Eye (tissue), 1 donor: ENCODE measurements at places on chromosomes 6 and 20.

DNA sequence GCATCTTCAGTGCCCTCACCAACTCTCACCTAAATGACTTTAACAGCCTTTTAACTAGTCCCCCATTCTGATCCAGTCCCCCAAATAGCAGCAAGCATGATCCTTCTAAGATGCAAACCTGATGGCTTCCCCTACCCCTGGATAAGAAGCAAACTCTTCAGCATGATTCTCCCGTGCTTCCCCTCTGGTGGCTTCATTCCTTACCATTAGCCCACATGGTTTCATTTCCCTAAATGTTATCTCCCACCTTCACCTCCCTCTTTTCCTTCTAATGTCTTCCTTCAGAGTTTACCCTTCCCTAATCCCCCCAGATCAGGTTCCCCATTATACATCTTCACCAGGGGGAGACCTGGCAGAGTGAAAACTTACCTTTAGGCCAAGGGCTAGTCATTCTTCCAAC lies 4.0 kb upstream of the RAB5IF start:
- DNase-seq = no peak

- no peak for DNase-seq
Measured at GRCh38 chr20:15711177-15711576, 862.1 kb downstream of the KIF16B start.

DNA sequence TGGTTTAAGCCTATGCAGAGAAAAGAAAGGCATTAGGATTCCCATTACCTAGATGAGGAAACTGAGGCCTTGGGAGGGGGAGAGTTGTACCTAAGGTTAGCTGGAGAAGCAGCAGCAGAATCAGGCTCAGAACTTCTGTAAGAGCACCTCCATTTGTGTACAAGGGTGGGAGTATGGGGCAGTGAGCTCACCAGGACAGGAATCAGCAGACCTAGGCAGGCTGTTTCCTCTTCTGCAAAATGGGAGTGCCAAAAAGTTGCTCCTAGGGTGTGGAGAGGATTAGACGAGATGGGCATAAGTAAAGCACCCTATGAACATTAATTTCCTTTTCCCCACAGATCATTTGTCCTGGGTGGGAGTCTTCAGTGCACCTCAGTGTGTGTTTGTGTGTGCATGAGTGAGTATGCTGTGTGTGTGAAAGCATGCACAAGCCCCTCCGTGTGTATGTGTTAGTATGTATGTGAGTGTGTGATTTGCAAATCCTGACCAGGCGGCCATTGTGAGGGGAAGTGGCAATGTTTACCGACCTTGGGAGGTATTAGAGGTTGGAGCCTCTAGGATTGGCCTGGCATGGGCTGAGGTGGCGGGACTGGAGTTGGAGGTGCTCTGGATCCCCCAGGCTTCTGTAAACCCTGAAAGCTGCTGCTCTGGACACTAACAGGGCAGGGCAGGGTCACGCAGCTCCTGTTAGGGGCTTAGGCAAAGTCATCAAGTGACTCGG lies 78.8 kb downstream of the VEGFA start:
- DNase-seq = no peak

DNA sequence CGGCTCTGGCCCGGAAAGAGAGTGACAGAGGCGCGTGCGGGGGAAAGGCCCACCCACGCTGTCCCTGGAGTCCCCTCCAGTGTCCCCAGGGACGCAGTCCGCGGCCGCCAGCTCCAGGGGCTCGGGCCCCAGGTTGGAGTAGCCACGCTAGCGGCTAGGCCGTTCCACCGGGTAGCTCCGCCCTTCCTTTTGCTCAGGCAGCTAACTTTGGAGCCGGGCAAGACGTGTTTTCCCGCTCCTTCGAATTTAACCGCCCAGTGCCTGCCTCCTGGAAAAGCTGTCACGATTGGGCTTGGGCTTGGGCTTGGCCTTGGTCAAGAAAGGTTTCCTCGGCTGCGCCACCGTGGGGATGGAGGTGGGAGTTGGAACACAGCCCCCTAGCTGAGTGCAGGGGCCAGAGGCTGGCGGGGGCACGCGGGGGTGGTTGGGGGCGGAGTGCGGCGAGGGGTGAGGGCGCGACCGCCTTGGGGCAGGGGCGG lies 4.7 kb downstream of the LINC00237 start:
- DNase-seq = peak; percentile 78

GRCh38 chr20:17655286-17655651 lies 26.8 kb downstream of the RRBP1 start:
- no peak for DNase-seq

GRCh38 chr6:30005482-30005881 lies 55.6 kb upstream of the POLR1H start:
- DNase-seq = no peak

DNA sequence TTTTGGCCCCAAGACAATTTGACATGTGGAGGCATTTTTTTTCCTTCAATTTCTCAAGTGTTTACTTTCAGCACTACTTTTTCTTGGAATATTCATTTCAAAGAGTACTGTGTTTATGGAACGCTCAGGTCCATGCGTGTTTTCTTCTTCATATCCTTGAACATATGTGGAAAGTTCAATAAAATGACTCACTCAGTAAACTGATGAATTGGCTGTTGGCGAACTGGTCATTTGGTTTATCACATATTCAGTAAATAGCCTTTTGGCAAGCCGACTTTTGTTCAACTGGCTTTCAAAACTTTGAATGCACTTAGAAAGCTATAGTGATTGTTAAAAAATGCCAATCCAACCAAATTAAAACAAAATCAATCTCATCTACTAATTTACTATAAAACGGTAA lies 964.6 kb upstream of the SLC35B3 start:
- no peak for DNase-seq

GRCh38 chr6:81754906-81755305 lies 2.4 kb upstream of the TENT5A start:
- no peak for DNase-seq

- DNase-seq = peak; percentile 13
Measured at GRCh38 chr6:9581155-9581554, 833.7 kb downstream of the TFAP2A start.

DNA sequence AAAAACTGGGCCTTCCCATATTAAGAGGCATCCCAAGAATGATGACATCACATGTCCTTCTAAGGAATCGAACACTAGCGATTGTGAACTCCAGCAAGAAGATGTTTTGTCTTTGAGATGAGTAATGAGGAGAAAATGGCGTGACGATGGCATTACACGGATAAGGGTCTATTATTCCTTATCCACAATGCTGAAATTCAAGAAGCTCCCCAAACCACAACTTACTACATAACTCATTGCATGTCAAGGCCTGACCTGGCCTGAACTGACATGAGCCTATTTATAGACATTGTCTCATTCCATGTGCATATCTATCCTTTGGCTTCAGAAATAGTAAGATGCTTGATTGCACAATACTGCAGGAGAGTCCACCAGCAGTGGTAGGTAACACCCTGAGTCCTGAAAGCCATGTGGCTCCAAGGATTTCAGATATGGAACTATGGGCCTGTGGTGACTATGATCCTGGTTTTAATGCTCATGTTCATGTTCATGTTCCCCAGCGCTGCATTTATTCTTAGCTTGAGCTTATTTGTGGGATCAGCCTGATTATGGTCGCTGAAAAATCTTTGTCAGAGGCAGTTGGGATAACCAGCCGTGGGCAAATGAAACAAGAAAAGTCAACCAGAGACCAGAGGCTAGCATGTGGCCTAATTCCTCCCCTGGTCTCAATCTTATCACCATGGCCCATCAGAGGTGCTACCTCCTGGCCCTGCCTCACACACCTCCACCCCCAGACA lies 183.2 kb upstream of the JARID2 start:
- DNase-seq = peak; percentile 34

- peak; percentile 92 for DNase-seq
Measured at GRCh38 chr6:116371120-116371917, 572 bp downstream of the DSE start.

DNA sequence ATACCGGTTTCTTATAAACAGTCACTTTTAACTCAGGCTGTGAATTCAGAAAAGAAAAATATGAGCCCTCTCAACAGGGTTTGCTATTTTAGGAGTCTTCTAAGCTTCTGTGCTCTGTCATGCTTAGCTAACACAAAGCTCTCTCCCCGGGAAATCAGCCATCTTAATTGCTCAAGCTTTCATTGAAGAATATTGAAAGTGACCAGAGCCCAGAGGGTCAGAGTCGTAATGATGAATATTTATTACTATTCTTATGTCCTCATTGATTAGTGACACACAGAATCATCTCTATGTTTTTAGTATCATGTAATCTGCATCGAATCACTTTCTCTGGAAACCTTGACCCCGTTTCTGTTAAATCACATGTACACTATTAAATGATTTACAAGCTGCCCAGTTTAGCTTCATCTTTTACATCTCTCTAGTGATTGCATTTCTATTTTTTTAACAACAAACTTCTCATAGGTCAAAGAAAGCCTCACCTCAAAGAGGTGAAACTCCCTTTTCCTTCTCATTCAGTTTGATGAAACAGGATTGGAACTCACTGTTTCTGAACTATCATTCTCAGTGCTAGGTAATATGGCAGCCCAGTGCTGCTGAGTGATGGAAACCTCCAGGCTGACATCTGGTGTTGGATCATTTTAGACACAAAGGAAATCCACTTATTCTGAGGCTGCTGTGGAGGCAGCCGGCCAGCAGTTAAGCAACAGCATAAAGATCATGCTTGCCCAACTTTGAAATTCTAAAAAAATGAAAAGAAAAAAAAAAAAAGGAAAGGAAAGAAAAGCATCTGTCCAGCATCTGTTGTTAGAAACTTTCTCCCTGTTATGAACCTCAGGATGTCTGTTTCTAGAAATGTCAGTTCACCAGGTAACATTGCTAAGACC lies 96.3 kb downstream of the RFPL4B start:
- DNase-seq = peak; percentile 92

GRCh38 chr6:90401933-90402830 lies 105.5 kb upstream of the BACH2 start:
- no peak for DNase-seq

- DNase-seq = no peak
Measured at GRCh38 chr6:129364037-129364436, 345.9 kb downstream of the ARHGAP18 start.

- DNase-seq = no peak
Measured at GRCh38 chr20:33676121-33676520, 1.9 kb upstream of the NECAB3 start.

DNA sequence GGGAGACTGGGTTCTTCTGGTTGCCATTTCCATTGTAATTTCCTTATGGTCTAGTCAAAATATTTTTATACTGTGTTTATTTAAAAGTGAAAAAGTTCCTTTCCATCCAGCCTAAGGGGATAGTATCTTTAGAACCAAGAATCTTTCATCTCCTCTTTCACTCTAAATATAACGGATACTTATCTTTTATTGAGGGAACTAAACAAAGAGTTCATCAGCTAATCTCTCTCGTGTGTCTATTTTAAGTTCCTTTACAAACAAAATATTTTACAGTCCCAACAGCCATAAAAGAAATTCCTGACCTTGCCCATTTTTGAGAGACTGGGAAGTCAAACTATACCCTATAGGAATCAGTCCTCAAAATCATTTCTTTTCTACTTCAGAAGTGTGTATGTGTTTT lies 232.7 kb downstream of the NKAIN2 start:
- no peak for DNase-seq

DNA sequence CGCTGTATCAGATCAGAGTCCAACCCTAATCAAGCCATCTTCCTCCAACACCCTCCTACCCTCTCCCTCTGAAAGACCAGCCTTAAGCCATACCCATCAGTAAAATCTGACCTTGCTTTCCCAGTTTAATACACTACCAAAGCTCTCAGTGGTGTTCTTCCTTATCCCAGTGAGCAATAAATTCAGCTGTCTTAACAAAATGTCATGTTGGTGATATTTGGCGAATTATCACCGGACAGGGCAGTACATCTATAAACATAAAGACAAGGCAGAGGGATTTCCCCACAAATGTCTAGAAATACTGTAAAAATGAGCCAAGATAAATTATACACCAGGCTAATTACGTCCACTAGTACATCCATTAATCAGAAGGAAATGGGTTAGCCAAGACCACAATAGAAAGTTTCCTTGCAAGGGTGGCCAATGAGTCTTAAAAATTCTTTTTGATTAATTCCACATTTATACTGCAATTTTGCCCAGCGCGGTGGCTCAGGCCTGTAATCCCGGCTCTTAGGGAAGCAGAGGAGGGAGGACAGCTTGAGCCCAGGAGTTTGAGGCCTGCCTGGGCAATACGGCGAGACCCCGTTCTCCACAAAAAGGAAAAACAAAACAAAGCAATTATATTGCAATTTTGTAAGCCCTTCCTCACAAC lies 905 bp downstream of the RARS2 start:
- no peak for DNase-seq

GRCh38 chr6:37210313-37210968 lies 40.5 kb downstream of the PIM1 start:
- DNase-seq = peak; percentile 96

GRCh38 chr6:88013554-88013953 lies 34.1 kb upstream of the SPACA1 start:
- no peak for DNase-seq

DNA sequence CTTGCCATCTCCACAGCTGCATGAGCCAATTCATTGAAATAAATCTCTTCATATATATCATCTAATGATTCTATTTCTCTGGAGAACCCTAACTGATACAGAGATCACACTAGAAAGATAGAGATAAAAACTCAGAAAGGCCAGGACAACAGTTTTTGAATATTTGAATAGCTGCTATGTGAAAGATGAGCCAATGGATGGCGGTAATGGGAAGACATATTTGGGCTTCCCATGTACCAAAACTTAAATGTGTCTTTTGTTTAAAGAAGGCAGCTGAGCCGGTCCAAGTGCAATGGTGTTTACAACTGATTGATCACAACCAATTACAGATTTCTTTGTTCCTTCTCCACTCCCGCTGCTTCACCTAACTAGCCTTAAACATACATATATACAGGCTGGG lies 35.1 kb downstream of the SGK1 start:
- no peak for DNase-seq

DNA sequence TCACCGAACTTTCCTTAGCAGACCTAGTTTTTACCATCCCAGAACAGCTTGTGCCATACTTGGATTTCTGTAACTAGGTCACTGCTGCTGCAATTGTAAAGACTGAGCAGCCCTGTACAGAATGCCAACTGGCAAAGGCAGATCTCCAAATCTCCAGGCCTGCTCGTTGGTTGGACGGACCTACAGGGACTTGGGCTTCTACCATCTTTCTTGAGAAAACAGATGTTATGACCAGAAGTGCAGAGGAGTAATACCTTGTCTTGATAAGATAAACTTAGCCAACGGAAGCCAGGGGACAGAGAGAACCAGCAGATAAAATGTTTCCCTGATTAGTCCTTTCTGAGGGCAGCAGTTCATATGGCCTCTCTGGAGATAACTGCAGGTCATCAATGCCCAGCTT lies 304.1 kb downstream of the RFPL4B start:
- no peak for DNase-seq

- no peak for DNase-seq
Measured at GRCh38 chr6:22083119-22083518, 213.7 kb downstream of the PRL start.

DNA sequence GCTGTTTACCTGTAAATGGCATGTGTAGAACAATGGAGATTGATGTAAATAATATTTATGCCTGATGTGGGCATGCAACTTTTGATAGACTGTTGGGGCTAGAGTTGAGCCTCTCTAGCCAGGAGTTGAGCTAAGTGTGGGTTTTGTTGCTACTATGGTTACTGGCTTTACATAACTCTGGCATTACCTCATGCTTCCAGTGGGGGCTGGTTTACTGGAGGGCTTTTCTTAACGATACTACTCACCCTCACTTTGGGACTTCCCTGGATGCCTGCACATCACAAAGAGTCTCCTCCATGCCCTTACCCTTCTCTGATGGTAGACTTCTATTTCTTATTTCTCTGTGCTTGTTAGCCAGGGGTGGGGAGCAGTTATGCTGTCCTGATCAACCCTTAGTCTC lies 524.6 kb upstream of the CDH4 start:
- no peak for DNase-seq
